ENCODE measurements at places on chromosomes 3 and 15. TPM values are rescaled to one million over a fixed set of nuclear protein-coding genes. Genes with fewer than 3 reads are reported as not detected.

The DAPK2 gene
- total RNA-seq: 4.7 TPM

The MKRN3 gene
- 1.6 TPM for total RNA-seq

The CCDC54 gene
- not detected for total RNA-seq

The DLEC1 gene
- total RNA-seq: 0.05 TPM

The ZNF80 gene
- total RNA-seq: not detected

The TMEM158 gene
- total RNA-seq: 11.2 TPM

The OIP5 gene
- 13.0 TPM for total RNA-seq

The ASB7 gene
- total RNA-seq: 9.6 TPM

The MYH15 gene
- 0.08 TPM for total RNA-seq

The ACTR8 gene
- 18.0 TPM for total RNA-seq
